Right renal pelvis (tissue), 4 donors: ENCODE measurements at places on chromosomes 2 and 18. TPM values are rescaled to one million over a fixed set of nuclear protein-coding genes. Genes with fewer than 3 reads are reported as not detected.
A peak's percentile ranks its signal among the peaks of the same experiment; 100 is the strongest.

DNA sequence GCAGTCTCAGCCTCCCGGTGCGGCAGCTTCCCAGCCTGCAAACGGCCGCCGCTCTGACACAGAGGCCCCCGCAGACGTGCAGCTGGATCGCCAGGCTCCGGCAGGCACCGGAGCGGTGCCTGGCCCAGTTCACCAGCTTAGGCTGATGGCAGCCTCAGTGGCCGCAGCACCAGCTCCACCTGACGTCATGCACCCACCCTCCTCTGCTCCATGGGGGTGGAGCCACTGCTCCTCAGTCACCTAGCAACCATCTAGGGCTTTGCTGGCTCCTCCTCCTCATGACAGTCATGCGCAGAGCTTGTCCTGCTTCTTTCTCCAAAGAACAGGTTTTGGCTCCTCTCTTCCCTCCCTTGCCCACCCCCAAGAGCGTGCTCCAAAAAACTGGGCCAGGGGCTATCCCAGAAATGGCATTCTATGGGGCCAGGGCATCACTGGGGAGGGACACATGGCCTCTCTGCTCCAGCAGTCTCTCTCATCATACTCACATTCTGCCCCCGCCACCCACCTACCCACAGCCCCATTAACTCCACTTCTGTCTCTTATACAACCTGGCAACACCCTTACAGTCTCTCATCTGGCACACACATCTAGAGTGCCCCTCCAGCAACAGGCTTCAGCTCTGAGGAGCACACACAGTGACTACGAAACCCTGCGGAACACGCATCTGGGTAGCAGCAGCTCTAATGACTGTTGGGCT lies 5.5 kb downstream of the DCTN1 start:
- DNase-seq, result peak; percentile 71

DNA sequence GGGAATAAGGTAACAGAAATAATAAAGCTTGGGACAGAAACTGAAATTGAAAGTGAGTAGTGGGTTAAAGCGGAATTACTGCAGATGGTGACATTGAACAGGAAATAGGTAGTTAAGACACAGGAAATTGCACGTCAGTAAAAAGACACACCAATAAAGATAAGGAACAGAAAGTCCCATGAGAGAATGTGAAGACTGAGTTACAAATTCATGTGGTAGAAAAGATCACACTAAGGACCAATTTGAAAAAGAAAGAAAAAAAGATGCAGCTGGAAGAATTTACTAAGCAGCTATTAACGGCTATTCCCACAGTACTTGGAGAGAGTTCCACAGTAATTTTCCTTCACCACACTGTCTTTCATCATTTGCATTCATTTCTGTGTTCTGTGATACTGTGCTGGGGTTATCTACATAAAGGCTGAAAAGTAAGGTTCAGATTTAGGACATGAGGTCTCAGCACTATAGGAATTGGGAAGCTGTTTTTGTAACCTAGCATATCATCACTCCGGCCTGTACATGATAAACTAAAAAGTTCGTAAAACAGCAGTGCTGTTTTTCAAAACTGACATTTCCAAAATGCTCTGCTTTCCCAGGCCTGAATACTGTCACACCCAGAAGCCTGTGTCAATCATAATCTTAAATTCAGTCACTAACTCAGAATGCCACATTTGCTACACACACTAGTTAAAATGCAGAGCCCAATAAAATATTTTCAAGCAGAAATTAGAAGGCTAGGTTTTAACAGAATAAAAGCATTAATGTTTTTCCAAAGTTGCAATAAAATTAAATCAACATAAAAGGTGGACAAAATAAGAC lies 42.9 kb downstream of the SRBD1 start:
- no peak for DNase-seq

DNA sequence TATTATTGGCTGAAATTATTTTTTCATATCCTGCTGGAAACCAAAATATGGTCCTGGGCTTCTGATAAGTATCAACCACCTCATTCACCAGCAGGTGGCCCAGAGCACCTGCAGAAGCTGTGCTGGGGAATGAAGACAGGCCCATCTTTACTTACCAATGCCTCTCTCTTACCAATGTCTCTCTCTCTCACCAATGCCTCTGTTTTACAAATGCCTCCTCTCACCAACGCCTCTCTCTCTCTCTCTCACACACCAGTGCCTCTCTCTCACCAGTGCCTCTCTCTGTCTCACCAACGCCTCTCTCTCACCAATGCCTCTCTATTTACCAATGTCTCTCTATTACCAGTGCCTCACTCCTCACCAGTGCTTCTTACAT lies 2.3 kb upstream of the MAL start:
- DNase-seq, result no peak

Gene TMEM163
- 1.3 TPM for polyA plus RNA-seq

Gene RNF125
- 2.4 TPM for polyA plus RNA-seq

DNA sequence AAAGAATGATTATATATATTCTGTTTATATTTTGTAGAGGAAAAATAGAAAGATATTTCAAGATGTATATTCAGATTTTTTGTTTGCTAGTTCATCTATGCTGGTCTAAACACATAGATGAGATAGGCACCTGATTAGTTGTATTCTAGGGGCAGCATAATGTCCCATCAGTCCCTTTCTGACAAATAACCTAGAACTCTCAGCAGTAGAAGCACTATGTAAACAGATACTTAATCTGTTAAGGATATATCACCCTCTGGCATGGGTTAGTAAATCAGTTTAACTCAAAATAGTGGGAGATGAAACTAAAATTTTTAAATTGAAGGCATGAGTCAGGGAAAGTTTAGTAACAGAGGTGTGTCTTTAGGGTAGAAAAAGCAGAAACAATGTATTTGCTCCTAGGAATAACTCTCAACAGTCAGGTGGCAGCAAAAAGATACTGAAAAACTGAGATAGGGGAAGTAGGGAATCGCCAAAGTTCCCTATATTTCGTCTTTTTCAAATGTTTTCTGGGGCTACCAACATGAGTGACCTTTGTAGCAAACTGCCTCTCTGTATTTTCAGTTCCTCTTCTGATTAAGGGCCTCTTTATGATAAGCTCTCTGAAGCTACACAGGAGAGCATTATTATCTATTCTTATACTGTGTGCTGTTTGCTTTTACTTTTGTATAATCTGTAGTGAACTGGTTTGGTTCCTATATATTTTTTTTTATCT lies 5.7 kb downstream of the PPP1R1C start:
- DNase-seq, result no peak
